Activated T-helper 1 cell treated with Interleukin-2 at 50 U/mL for 16 hours (primary cell): ENCODE measurements at places on chromosomes 2 and 18.

DNA sequence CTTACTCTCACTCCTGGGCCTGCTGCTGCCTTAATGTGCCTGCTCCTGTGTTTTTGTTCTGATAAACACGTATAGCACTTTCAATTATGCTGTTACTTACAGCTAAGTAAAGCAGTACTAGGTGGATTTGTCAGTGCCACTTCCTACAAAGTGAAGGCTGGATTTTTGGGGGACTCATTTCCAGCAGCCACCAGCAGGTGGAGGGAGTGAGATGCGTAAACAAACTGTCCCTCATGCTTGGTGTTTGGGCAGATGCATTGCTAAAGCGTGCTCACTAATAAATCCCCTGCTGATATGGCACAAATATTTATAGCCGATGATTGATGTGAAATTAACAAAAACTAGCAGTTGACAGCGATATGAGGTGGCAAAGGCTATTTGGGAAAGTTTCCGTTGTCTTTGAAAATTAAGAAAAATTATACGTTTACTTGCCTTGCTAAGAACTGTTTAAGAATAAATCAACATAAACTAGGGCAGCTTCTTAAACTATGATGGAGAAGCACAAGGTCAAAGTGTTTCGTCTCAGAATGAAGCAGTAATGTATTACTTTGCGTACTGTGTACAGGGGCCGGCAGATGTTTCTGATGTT is 101.7 kb downstream of the AGAP1 start:
- DNase-seq: no peak

DNA sequence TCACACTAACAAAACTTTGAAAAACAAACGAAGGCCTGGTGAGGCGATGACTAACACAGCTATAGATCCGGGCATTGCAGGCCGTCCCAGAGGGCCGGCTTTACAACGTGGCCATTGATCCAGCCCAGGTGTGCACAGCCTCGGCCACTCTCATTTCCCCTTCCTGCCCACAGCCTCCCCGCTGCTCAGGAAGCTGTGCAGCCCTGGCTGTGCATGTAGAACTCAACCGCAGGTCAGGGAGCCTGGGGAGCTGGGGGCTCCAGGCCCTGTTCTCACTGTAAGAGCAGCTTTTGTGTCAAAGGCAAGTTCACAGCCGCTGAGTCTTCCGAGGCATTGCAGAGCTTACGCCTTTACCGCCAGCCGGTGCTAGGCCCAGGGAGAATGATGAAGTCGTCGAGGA is 87.2 kb downstream of the LONRF2 start:
- no peak for DNase-seq

DNA sequence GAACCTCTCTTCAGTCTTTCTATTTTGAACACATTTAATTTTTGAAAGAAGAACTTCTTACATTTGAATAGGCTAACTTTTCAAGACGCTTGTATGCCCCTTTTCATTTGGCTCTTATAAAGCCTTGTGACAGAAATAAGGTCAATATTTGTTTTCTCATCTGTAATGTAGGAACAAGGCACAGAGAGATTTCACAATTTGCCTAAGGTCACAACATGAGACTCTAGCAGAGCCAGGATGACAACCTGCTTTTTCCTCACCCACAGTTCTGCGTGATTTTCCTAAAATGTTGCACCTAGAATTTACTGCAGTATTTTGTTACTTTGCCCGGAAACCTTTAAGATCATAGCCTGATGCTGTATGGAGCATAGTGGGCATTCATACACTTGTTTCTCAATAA is 67.4 kb downstream of the TXNL1 start:
- no peak for DNase-seq

GRCh38 chr2:85470850-85471800 is 52.6 kb downstream of the SH2D6 start:
- no peak for DNase-seq
